ENCODE measurements at places on chromosomes 1 and 21.

DNA sequence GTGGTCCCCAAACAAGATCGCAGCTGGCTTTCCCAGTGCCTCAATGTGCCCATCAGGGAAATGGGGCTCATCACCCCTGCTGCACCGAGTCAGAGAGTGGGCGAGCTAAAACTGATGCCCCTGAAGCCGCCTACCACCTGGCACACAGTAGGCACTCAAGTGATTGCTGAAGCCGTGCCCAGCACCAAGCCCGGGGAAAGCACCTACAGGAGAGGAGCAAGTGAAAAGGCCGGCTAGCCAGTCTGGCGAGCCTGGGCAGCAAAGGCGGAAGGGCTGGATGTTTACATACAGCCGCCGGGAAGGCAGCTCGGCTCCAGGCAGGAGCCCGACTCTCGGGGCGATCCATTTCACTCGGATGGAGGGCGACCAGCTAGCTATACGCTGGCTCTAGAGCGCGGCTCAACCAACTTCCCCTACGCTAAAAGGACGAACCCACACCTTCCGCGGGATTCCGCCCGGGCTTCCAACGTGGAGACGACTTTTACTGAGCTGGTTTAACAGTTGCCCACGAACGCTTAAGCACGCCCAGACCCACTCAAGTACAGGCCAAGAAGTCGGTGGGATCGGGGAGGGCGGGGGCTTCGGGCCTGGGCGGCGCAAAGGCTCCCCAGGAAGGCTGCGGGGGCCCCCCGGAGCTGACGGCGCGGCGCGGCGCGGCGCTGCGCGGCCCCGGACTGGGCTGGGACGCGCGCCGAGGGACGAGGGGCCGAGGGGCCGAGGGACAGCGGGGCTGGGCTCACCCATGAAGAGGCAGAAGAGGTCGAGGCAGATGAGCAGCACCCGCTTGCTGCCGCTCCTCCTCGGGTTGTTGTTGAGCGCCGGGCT is 1.0 kb downstream of the PLPP3 start:
- peak; percentile 65 for DNase-seq

DNA sequence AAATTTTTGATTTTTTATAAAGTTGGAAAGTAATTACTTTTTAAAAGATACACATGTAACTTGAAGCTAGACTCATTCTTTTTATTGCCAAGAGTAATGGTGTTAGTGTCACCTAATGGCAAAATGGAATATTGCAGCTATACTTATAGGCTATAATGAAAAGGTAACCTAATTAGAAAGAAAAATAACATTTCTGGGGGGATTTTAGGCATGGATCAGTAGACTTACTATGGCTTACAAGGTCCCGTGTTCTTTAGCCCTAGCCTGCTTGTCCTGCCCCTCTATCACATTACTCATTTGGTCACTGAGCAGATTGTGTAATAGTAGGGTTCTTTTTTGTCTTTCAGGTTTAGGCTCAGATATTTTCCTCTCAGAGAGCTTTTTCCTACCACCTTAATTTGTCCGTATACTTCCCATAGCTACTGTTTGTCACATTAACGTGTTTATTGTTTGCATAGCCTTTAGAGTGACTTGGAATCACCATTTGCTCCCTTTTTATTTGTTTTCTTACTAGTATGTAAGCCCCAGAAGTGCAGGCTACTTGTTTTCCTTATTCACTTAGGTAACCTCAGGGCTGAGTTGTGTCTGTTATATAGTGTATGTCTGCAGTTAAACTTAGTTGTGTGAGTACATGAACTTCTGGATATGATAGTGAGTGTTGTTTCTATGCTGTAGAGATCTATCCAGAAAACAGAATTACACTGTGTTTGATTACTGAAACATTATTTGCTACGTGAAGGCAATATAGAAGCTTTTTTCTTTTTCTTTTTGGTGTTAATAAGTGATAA is 58.7 kb downstream of the RABGAP1L start:
- DNase-seq, result no peak

GRCh38 chr1:115320377-115320776 is 17.7 kb downstream of the NGF start:
- no peak for DNase-seq

- no peak for DNase-seq
Measured at GRCh38 chr1:234734412-234734835, 124.4 kb upstream of the IRF2BP2 start.

- no peak for DNase-seq
Measured at GRCh38 chr21:14947613-14948160, 117.1 kb downstream of the NRIP1 start.

GRCh38 chr1:82346141-82346540 is 545.4 kb downstream of the ADGRL2 start:
- no peak for DNase-seq

GRCh38 chr21:31343680-31344480 is at the start of gene TIAM1:
Gene TIAM1, minus strand, starts transcription at chr21:31344261. Its CDS starts 77,289 bp downstream, at chr21:31266972.
- peak; percentile 31 for DNase-seq

- no peak for DNase-seq
Measured at GRCh38 chr1:238343852-238344251, 453.1 kb upstream of the ZP4 start.

DNA sequence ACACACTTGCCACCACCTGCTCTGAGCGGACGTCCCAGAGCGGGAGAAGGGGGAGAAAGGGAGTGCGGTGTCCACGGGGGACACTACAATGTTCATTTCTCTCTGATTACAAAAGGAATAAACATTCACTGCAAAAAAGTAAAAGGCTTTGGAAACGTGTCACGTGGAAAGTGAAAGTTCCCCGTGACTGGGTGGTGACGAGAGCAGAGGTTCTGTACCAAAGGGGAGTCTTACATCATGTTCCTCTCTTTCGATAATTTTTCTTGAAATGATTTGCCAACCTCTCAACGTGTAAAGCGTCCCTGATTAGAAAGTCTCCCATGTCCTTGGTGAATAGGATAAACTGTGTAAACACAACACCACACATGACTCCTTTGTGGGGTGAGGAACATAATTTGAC is 22.0 kb upstream of the PRDM15 start:
- no peak for DNase-seq

- no peak for DNase-seq
Measured at GRCh38 chr1:77026135-77026534, 158.9 kb downstream of the ST6GALNAC5 start.

DNA sequence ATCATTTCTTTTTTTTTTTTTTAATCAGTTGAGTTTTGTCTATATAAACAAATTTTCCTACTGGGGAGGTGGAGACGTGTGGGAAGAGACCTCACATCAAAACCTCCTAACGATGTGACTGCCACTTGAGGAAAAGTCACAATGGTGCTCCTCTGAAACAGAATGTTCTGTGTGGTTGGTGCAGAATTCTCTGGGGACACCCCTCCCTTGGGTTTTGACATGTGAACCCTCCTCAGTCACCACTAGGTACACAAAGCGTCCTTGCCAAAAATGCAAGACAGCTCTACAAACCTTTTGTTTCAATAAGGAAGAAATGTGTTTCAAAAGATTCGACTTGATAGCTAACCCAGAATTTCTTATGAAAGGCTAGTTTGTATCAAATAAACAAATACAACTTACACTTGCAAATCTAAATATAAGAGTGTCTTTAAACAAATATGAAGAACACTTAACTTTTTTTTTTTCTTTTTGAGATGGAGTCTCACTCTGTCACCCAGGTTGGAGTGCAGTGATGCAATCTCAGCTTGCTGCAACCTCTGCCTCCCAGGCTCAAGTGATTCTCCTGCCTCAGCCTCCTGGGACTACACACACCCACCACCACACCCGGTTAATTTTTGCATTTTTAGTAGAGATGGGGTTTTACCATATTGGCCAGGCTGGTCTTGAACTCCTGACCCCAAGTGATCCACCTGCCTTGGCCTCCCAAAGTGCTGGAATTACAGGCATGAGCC is 9.3 kb downstream of the SLC25A24 start:
- no peak for DNase-seq

- DNase-seq, result no peak
Measured at GRCh38 chr1:58986996-58987767, 203.3 kb upstream of the JUN start.

DNA sequence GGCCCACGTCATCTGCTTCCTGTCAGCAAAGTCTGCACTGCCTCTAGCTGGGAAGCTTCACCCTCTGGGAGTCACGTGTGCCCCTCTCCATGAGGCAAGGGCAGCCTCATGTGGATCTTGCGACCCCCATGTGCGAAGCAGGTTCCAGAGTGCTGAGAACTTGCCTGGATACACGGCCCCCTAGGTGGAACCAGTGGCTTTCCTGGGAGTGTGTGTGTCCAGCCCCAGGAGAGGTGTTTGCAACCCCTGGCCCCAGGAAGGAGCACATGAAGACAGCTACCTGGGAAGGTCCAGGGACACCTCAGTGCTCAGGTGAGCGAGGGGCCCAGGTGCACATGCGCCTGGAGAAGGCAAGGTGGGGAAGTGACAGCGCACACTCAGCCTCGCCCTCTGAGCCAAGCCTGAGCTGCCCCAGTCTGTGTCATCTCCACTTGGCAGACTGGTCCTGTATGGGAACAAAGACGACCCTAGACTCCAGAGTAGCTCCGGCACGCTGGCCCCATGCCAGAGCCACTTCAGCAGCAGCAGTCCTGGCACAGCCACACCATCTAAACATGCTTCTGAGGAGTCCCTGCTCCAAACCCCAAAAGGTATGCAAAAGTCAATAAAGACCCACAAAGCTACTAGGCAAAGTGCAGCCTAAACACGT is 8.9 kb downstream of the LSS start:
- no peak for DNase-seq

DNA sequence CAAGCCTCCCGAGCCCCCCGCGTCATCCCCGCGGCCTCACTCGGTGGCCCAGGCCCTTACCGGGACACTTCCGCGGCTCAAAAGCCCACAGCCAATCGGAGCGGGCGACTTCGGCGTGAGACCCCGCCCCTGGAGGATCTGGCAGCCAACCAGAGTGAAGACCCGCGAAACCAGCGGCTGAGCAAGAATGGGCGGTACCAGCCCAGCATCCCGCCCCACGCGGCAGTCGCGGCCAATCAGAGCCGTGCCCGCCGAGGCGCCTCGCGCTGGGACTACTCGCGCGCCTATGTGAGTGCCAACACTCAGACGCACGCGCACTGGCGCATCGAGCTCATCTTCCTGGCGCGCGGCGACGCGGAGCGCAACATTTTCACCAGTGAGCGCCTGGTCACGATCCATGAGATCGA is 22.5 kb downstream of the DISP3 start:
- no peak for DNase-seq

- DNase-seq, result no peak
Measured at GRCh38 chr1:43913051-43913501, 20.5 kb upstream of the ARTN start.

- DNase-seq, result no peak
Measured at GRCh38 chr21:38327984-38328383, 71.2 kb downstream of the KCNJ15 start.

- DNase-seq, result no peak
Measured at GRCh38 chr1:215635827-215636226, 68.7 kb downstream of the KCTD3 start.

GRCh38 chr1:193827516-193827915 is 641.1 kb upstream of the B3GALT2 start:
- no peak for DNase-seq

DNA sequence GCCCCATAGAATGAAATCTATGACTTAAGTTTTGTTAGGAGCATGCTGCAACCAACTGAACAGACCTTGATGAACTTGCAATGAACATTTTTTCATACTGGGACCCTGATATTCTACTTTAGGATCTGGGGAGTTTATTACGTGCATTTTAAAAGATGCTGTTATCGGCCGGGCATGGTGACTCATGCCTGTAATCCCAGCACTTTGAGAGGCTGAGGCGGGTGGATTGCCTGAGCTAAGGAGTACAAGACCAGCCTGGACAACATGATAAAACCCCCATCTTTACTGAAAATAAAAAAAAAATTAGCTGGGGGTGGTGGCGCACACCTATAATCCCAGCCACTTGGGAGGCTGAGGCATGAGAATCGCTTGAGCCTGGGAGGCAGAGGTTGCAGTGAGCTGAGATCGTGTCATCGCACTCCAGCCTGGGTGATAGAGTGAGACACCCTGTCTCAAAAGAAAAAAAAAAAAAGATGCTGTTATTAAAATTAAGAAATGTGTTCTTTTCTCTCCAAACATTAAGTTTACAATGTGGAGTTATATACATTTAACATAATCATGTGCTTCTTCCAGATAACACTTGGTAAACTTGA is 7.1 kb downstream of the MPZL1 start:
- no peak for DNase-seq

GRCh38 chr1:44489481-44489880 is 84.4 kb downstream of the RNF220 start:
- no peak for DNase-seq

- no peak for DNase-seq
Measured at GRCh38 chr1:100249155-100249536, 488 bp downstream of the DBT start.

DNA sequence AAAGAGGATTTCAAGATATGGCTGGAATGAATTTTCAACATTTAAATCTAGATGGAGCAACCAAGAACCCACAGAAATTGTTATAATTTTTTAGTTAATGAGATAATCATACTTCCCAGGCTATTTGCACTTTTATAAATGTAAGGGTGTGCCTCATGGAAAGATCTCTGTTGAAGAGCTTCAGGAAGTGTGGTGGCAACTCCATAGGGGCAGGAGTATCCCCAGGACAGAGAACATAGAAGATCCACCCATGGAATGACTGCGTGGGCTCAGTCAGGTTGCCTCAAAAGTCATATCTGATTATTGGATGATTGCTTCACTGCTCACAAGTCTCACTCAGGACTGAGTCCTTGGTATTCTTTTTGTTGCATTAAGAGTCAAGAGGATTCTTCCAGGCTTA is 167.4 kb upstream of the KIAA0040 start:
- no peak for DNase-seq

- DNase-seq, result no peak
Measured at GRCh38 chr1:203714446-203714845, 50.5 kb upstream of the LAX1 start.

GRCh38 chr1:211741116-211741515 is 65.7 kb upstream of the NEK2 start:
- DNase-seq, result no peak

- DNase-seq, result no peak
Measured at GRCh38 chr1:7322912-7323311, 448.2 kb upstream of the VAMP3 start.

- peak; percentile 52 for DNase-seq
Measured at GRCh38 chr1:119582801-119583200, 65.3 kb downstream of the ZNF697 start.

DNA sequence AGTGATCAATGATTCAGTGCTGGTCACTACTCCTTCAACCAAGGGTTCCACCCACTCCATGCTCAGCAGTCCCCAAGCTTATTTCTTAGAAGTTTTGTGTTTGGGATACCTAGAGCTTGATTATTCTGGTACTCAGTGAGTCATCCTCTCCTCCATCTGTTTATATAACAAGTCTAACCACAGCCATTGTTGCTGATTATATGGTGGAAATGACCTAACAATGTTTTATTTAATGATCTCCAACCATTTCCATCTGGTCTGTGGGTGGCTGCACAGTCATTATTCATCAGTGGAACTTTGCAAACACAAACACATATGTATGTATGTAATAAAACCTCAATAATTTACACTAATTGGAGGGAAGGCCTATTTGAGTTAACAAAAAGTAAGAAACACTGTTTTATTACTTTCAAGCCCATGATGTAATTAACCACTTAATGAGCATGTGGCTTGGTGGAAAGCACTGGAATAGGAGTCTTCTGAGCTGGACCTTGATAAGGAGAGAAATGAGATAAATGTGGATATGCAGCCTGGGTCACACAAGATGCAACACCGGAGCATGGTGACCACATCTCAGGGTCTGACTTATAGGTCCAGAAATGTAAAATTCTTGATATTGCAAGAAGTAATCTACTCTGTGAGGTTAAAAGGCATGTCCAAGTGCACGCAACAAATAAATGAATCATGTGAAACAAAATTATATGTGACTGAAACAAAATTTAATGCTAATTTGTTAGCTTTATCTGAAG is 99.0 kb upstream of the WLS start:
- no peak for DNase-seq

GRCh38 chr1:25724966-25725365 is 75.0 kb upstream of the SELENON start:
- no peak for DNase-seq
